Pancreas (tissue), 10 donors: ENCODE measurements at places on chromosomes 4 and X. TPM values are rescaled to one million over a fixed set of nuclear protein-coding genes. Genes with fewer than 3 reads are reported as not detected.

The CXorf49B gene
- polyA plus RNA-seq, result not detected

The TLR10 gene
- 0.12 TPM for polyA plus RNA-seq

The ADH6 gene
- polyA plus RNA-seq, result 1.7 TPM

The RADX gene
- 21.4 TPM for polyA plus RNA-seq

The FGF13 gene
- polyA plus RNA-seq, result 1.2 TPM

The CT47C1 gene
- not detected for polyA plus RNA-seq

The TEX13D gene
- polyA plus RNA-seq, result 0.02 TPM

The SATL1 gene
- polyA plus RNA-seq, result 0.05 TPM

The PGRMC2 gene
- 35.8 TPM for polyA plus RNA-seq

The ARHGAP6 gene
- polyA plus RNA-seq, result 1.0 TPM

The CCSER1 gene
- polyA plus RNA-seq, result 0.99 TPM

The LAP3 gene
- 18.3 TPM for polyA plus RNA-seq

The CTAG2 gene
- 1.2 TPM for polyA plus RNA-seq

The TRMT2B gene
- polyA plus RNA-seq, result 7.4 TPM

The PRKG2 gene
- 4.9 TPM for polyA plus RNA-seq

The LRCH2 gene
- polyA plus RNA-seq, result 1.0 TPM

The SOX3 gene
- polyA plus RNA-seq, result not detected

The SPON2 gene
- polyA plus RNA-seq, result 13.0 TPM

The NAP1L2 gene
- 7.4 TPM for polyA plus RNA-seq

The HTR2C gene
- not detected for polyA plus RNA-seq

The ALPK1 gene
- polyA plus RNA-seq, result 5.6 TPM

The TAF7L gene
- polyA plus RNA-seq, result 0.05 TPM

The C1QTNF7 gene
- polyA plus RNA-seq, result 0.54 TPM

The MAPK10 gene
- polyA plus RNA-seq, result 6.3 TPM

The ARX gene
- polyA plus RNA-seq, result 9.6 TPM

The MAGEA3 gene
- polyA plus RNA-seq, result not detected

The MSN gene
- polyA plus RNA-seq, result 18.7 TPM

The USP51 gene
- 2.2 TPM for polyA plus RNA-seq

The SPIN2A gene
- 0.70 TPM for polyA plus RNA-seq

The PNMA3 gene
- 0.34 TPM for polyA plus RNA-seq

The NR3C2 gene
- polyA plus RNA-seq, result 3.6 TPM
